ENCODE measurements at places on chromosomes 12 and 14. TPM values are rescaled to one million over a fixed set of nuclear protein-coding genes. Genes with fewer than 3 reads are reported as not detected.

DNA sequence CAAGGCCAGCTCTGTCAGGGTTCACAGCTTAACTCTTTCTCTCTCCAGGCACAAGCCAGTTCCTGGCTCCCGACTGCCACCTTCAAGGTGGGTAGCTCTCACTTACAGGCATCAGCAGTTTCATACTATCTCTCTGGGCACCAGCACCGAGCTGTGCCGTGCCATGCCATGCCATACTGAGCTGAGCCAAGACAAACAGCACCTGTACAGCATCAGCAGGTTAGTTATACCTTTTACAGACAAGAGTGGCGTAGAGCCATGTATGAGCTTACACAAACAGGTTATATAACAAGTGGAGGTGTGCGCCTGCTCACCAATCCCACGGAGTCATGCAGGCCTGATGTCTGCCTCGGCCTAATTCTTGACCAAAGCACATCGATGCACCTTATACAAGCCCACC, 1098.7 kb downstream of the AACS start:
- no peak for ATAC-seq

- no peak for ATAC-seq
Observed at GRCh38 chr12:106987846-106988245, 900 bp upstream of the MTERF2 start.

GRCh38 chr14:52272375-52272774, 4.9 kb downstream of the PTGDR start:
- ATAC-seq, result no peak

Gene OTUB2
- total RNA-seq, result 7.7 TPM

DNA sequence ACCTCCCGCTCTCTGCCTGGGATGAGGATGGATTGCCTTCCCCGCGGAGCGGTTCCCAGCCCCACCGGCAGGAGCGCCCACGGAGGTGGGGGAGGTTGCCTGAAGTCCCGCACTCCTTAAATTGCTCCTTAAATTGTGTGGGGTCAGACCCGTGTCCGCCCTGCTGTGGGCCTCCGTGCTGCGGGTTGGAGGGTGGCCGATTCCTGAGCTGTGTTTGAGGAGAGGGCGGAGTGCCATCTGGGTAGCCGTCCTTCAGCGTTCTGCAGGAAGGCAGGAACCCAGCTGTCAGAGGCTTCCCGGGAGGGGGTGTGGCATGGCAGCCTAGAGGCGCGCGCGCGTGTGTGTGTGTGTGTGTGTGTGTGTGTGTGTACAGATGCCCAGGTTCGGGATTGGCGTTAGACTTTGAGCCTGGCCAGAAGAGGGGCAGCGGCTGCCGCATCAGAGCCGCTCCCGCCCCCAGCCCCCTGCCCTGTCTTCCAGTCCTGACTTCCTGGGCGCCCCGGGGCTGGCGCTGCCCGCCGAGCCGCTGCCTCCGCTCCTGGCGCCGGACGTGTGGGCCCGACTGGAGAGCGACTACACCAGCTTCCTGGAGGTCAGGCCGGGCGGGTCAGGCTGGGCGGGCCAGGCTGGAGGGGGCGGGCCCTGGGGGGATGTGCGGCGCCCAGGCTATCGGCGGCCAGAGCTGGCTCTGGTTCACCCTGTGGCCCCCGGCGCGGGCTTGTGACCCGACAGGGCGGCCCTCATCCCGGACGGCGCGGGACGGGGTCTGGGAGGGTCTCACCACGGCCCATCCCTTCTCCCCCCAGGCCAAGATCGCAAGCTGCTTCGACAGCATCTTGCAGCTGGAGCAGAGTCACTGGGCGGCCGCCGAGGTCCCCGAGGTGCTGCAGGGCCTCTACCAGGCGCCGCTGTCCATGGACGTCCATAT, 9.2 kb downstream of the EXOC3L4 start:
- ATAC-seq, result peak; percentile 70

GRCh38 chr12:122102331-122102730, 23.8 kb downstream of the MLXIP start:
- ATAC-seq, result no peak

- no peak for ATAC-seq
Observed at GRCh38 chr12:71218616-71219015, 60.8 kb upstream of the TSPAN8 start.

Gene NRIP2
- total RNA-seq, result 1.1 TPM

- ATAC-seq, result no peak
Observed at GRCh38 chr12:5884285-5884684, 60.8 kb downstream of the ANO2 start.

Gene PLEKHD1
- total RNA-seq, result 0.14 TPM
